ENCODE measurements at places on chromosomes 16 and 17.

- DNase-seq: no peak
Measured at GRCh38 chr17:17345686-17346427, 42.7 kb downstream of the NT5M start.

- no peak for DNase-seq
Measured at GRCh38 chr16:30060346-30060745, 5.2 kb upstream of the ALDOA start.

GRCh38 chr16:8812162-8812843 is 14.7 kb downstream of the PMM2 start:
- no peak for DNase-seq

GRCh38 chr16:75382611-75383010 is 50.7 kb downstream of the CFDP1 start:
- DNase-seq: no peak

DNA sequence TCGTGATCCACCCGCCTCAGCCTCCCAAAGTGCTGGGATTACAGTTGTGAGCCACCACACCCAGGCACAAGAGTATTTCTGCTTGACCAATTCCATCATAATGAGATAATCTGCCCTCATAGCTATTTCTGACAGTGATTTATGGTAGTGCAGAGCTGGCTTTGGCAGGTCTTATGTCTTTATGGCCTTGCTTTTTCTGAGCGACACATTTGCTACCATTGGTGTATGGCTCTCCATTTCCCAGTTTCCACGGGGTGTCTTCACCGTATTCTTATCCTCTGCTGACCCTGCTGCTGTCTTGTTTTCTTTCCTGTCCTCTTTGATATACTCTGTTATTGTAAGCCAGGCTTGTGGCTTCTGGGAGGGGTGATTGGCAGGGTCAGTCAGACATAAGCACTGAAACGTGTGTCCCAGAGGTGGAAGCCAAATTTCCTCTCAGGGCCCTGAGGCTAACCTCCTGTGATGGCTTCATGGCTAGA is 161.1 kb upstream of the TBX2 start:
- DNase-seq: no peak

DNA sequence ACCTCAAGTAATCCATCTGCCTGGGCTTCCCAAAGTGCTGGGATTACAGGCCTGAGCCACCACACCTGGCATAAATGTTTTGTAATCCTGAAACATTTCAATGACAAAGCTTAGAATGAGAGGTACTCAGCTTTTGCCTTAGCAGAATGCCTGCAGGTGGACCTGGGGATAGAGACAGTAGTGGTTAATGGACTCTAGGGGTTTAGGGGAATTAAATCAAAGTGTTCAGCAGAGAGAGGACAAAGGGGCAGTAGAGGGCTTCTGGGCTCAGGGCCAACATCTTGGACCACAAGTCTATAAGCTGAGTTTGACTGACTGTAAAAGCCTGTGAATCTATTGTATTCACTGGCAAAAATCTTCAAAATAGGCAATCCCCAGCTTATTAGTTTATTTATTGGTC is 36.0 kb upstream of the MED13 start:
- no peak for DNase-seq

DNA sequence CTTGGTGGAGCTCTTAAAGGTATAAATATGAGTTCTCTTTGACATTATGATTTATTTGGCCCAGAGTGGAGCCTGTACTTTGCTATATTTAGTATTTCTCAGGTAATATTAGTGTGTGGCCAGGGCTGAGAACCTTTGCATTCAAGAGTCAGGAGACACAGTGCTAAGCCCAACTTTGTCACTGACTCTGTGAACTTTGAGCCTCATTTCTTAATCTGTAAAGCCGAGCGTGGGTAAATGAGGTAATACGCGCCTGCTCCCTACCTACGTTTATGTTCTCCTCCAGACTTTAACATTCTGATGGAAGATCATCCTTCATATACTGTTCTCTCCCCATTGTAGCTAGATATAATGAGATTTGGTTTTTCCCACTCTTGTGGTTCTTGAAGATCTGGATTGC is 10.5 kb downstream of the AP2B1 start:
- no peak for DNase-seq

DNA sequence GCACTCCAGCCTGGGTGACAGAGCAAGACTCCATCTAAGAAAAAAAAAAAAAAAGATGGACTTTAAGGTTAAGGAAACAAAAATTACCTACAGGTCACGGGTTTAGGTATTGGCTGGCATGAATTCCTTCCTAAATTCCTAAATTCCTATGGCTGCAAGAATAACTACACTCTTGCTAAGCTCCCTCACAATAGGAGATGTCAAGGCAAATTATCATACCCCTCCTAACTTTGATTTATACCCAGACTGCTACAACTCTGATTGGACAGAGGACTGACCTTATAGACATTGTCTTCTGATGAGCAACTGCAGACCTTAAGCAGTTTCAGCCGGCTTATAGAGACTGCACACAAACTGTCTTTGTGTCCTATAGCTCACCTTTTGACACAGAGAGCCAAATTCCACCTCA is 25.1 kb upstream of the TMC7 start:
- DNase-seq: no peak

GRCh38 chr17:79126139-79126538 is 51.5 kb downstream of the ENGASE start:
- DNase-seq: no peak
